Fibroblast of lung (primary cell): ENCODE measurements at places on chromosomes 2 and 18. TPM values are rescaled to one million over a fixed set of nuclear protein-coding genes. Genes with fewer than 3 reads are reported as not detected.

Gene NGEF
- polyA plus RNA-seq: 0.24 and 9.7 TPM in 2 replicates

Gene LOXHD1
- not detected in 2 replicates for polyA plus RNA-seq

DNA sequence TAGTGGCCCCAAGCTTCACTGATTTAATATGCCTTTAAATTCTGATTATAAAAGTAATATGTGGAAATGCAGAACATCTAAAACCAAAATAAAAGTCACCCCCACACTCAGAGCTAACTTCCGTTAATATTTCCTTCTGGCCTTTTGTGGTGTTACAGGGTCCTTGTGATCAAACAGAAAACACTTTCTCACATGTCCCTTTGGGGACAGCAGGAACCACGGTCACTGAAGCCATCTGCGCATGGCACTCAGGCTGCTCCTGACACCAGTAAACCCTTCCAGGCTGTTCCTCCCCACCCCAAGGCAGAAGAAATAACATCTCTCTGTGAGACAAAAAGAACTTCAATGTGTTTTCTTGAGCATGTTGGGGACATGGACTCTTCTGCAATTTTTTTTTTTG lies 25.1 kb upstream of the GPR17 start:
- no peak for DNase-seq

- no peak for DNase-seq
Observed at GRCh38 chr2:10083046-10083445, 2.8 kb upstream of the CYS1 start.

GRCh38 chr2:30162806-30163205 lies 16.0 kb downstream of the YPEL5 start:
- no peak for DNase-seq

Gene PLEKHA3
- polyA plus RNA-seq: 26.3 and 34.6 TPM in 2 replicates

DNA sequence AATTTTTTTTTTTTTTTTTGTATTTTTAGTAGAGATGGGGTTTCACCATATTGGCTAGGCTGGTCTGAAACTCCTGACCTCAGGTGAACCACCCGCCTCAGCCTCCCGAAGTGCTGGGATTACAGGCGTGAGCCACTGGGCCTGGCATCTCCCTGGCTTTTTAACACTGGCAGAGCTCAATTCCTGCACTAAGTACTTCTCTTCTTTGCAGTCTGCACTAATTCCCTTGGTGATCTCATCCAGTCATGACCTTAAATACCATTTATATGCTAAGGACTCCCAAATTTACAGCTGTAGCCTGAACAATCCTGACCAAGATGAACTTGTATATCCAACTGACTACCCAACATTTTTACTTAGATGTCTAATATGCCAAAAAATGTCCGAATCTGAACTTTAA lies 10.2 kb downstream of the PREPL start:
- DNase-seq: peak; percentile 87

Gene UGT1A3
- polyA plus RNA-seq: not detected in 2 replicates

Gene MALL
- 3.6 and 32.5 TPM in 2 replicates for polyA plus RNA-seq
